ENCODE measurements at places on chromosomes 6 and 20.

DNA sequence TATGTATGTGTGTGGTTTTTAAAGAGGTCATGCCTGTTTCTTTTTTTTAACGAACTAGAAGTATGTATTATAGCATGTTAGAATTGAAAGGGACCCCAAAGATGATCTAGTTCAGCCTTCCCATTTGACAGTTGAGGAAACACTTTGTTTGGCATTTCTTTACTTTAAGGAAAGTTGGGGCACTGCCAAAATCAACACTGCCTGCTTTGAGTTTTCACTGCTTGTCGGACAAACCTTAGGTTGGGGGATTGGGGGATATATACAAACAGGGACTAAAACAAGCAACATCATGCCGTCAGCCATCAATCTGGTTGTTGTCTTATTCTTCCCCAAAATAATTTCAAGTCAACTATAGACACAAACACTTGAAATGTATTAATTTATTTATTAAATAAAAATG lies 14.1 kb upstream of the CALHM6 start:
- no peak for DNase-seq

- DNase-seq, result no peak
These were observed 9.1 kb downstream of the CHRNA4 start for GRCh38 chr20:63351811-63352591.

DNA sequence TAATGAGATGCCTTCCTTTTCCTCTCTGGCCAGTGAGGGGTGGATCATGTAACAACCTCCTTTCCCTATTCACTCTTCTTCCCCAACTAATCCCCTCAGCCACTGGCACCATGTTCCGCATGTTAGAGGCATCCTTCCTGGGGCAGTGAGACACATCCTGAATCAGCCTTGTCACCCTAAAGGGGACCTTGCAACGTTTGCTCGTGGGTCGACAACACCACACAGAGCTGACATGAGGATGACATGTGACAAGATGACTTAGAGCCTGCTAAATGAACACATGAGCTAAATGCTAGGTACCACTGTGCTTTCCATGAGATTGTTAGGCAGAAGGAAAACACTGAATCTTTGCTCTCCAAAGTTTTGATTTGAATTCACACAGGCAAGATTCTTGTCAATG lies 129.2 kb downstream of the ATXN1 start:
- no peak for DNase-seq

- no peak for DNase-seq
These were observed 970 bp upstream of the CABLES2 start for GRCh38 chr20:62408055-62408454.

- no peak for DNase-seq
These were observed 26.5 kb downstream of the MAP1LC3A start for GRCh38 chr20:34585019-34585418.

GRCh38 chr6:40541556-40542174 lies 45.5 kb downstream of the LRFN2 start:
- DNase-seq, result no peak

DNA sequence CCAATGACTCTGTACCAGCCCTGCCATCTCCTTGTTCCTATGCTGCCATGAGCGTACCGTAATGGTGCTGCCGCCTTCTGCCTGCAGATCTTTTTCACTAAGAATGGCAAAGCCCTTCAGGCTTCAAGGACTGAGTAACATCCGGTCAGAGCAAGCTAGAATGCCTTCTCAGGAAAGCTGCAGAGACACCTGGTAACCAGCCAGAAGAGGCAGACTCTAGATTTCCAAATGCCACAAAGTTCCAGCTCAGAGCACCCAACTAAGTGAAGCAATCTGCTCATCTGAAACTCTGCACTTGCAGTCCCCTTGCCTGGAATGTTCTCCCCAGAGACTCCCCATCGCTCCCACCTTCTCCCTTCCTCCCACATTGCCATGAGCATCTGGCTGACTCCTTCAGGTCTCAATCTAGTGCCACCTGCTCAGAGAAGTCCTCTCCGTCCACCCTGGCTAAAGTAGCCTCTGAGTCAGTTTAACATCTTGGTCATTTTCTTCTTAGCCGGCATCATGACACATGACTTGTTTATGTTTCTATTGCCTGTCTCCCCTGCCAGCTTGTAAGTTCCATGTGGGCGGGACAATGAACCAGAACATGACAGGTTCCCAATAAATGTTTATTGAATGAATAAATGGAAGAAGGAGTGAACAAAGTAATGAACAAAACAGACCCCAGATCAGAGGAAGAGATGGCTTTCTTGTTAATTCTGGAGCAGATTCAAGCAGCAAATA lies 6.9 kb upstream of the OCSTAMP start:
- no peak for DNase-seq

DNA sequence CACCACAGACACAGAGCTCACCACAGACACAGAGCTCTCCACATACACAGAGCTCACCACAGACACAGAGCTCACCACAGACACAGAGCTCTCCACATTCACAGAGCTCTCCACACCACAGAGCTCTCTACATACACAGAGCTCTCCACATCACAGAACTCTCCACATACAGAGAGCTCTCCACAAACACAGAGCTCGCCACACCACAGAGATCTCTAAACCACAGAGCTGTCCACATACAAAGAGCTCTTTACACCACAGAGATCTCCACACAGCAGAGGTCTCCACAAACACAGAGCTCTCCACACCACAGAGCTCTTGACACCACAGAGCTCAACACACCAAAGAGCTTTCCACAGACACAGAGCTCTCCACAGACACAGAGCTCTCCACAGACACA lies 55.8 kb downstream of the ERMARD start:
- no peak for DNase-seq

DNA sequence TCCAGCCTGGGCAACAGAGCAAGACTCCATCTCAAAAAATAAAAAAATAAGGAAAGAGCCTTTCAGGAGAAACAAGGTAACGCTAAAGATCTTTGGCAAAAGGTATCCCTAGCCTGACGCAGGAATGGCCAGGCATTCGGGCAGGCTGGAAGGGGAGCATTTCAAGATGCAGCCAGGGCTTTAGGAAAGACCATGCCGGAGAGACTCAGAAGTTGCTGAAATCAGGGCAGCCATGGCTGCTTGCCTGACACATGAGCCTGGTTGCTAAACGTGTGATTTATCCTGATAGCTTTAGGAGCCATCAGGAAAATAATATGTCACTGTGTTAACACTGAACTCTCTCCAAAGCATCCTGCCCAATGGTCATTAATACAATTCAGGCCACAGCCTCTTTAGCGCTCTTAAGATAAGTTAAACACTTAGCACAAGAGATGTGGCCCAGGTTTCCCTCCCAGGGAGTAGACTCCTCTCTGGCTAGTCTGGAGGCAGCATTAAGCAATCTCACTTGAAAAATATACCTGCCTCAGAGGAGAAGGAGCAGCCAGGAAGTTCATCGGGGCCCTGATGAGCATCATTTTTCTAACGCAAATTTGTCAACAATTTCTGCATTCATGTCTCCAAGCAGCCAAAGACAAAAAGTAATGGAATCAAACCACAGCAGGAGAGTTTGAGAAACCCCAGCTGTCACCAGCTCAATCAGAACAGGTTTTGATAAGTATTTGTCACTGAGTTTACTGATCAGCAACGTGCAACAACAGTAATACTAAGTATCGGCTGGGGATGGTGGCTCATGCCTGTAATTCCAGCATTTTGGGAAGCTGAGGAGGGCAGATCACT lies 200.0 kb downstream of the ZMYND8 start:
- no peak for DNase-seq

DNA sequence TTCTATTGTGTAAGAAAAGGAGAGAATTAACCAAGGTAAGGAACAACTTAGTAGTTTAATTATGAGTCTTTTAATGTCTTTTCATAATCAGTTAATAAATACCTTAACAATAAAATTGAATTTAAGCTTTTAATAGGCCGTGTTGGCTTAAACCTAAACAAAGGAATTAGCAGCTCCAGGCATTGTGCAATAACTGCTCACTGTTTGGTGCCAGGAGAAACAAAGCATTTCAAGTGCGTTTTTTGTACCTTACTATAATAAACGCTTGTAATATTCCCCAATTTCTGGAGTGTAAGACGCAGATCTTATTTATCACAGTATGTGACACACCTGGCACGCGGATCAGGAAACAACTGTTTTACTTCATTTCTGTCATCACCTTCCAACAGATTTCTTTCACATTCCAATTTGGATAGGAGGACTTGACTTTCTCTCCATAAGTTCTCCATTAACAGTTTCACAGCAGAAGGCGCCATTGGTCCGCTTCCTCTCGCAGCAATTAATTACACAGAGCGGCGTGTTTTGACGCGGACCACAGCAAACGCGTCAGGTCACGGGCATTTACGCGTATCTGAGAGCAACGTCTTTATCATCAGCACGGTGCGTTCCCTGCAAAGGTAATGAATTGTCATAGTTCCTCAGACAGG lies 335.8 kb upstream of the NT5E start:
- DNase-seq, result no peak

- DNase-seq, result no peak
These were observed 77.1 kb upstream of the RNF217 start for GRCh38 chr6:124885171-124885570.

DNA sequence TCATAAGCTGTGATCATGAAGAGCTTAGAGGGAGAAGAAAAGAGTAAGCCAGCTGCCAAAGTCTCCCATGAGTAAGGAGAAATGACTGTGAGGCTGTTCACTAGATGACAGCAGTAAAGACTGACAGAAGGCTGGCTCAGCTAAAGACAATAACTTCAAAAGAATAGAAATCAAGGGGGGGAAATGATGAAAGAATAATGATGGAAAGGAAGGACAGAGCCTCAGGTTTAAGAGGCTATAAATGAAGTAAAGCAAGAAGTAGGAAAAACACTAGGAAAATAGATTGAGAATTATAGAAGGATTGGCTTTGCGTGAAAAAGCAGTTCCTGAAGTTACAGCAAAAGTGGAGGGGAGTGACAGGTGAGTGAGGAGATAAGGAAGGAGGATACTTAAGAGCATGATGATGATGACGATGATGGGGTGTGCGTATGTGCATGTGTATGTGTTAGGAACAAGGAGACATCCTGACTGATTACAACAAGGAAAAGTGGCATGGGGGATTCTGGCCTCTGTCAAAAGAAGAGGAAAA lies 48.2 kb downstream of the HBS1L start:
- DNase-seq, result no peak

- no peak for DNase-seq
These were observed 20.5 kb upstream of the PYGB start for GRCh38 chr20:25227317-25227831.

DNA sequence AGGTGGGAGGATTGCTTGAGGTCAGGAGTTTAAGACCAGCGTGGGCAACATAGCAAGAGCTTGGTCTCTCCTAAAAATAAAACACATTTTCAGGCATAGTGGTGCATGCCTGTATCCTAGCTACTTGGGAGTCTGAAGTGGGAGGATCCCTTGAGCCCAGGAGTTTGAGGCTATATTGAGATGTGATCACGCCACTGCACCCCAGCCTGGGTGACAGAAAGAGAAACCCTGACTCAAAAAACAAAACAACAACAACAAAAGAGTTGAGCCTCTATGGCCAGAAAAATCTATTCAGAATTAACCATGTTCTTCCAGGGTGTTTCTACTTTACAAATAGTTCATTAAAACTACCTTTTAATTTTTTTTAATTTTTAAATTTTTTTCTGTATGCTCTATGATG lies 60.6 kb downstream of the TIAM2 start:
- DNase-seq, result no peak

- no peak for DNase-seq
These were observed 4.7 kb downstream of the OR2B3 start for GRCh38 chr6:29082457-29082856.

GRCh38 chr6:122322824-122323223 lies 76.6 kb upstream of the HSF2 start:
- DNase-seq, result no peak

- no peak for DNase-seq
These were observed 121.8 kb downstream of the AKAP7 start for GRCh38 chr6:131257104-131257503.

GRCh38 chr6:946546-946945 lies 253.6 kb upstream of the EXOC2 start:
- no peak for DNase-seq

- no peak for DNase-seq
These were observed 132.1 kb upstream of the ZNF184 start for GRCh38 chr6:27604986-27605385.

DNA sequence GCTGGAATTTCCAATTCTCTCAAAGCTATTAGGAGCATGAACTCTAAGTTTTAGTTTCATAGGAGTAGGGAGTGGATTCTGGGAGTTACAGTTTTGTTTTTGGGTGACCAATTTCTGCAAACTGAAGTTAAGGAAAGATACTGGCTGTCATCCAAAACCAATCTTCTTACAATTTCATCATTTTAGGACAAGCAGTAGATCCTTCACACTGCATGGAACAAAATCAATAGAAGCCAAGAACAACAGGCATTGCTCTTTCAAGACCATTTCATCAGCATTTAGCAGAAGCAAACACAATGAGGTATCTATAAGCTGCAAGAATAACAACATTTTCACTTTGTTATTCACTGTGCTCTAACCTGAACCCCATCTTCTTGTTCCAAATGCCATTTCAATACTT lies 173.0 kb downstream of the GMDS start:
- DNase-seq, result no peak

- no peak for DNase-seq
These were observed 35.2 kb downstream of the PLEKHG1 start for GRCh38 chr6:150634964-150635292.
